ENCODE measurements at places on chromosomes 2 and 18.

GRCh38 chr2:219856602-219857001 is 229.2 kb downstream of the SLC4A3 start:
- no peak for DNase-seq

DNA sequence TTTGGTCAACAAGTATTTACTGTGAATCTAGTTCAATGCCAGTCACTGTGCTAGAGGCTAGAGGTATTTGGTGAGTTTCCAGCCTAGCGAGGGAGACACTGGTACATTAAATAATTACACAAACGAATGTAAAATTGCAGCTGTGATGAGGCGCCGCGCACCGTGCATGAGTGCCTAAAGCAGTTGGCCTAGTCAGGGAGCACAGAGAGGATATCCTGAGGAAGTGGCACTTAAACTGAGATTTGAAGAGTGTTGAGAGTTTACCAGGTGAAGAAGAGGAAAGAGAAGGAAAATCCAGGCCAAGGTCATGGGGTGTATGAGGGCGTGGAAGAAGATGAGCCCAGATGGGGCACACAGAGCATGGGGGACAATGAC is 157.6 kb upstream of the NDUFV2 start:
- no peak for DNase-seq

GRCh38 chr2:39636306-39636705 is 29.4 kb upstream of the TMEM178A start:
- DNase-seq, result no peak

DNA sequence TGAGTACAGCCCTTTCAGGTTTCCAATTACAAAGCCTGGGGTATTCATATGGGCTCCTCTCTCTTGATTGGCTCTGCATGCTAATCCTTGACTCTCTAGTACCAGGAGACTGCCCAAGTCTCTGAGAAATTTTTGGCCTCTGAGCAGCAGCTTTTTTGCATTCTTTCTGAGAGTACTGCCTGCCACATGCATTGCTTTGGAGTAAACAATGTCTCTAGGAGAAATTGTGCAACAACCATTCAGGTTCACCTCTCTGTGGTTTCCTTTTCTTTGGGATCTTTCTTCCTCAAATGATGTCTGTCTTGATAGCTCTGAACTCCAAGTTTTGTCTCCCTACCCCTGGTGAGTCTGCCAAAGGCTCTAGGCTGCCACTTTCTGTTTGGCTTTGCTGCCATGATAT is 115.8 kb upstream of the SETBP1 start:
- DNase-seq, result no peak

DNA sequence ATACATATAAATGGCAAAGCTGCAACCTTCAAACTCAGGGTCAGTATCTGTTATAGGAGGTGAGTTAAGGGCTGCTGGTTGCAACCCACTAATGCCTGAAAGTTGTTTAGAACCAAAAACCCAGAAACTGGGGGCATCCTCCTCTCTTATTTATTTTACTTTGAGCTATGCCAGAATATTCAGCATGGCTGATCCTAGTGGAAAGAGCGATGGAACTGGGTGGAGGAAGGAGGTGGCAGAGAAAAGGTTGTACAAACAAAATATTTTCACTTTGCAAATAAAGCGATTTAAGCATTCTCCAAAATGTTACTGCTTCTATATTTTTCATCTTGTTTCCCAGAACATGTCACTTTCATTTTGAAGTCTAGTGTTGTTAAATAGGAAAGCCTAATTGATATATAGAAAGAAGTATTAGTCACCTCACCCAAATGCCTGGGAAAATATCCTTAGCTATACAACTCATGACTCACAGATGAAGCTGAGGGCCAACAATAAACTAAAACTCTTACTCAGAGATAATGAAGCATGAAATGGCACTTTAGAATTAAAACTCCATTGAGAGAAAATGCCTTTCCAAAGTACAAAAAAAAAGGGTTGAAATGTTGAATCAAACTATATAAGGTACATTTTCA is 251.4 kb upstream of the UBE2E3 start:
- no peak for DNase-seq

DNA sequence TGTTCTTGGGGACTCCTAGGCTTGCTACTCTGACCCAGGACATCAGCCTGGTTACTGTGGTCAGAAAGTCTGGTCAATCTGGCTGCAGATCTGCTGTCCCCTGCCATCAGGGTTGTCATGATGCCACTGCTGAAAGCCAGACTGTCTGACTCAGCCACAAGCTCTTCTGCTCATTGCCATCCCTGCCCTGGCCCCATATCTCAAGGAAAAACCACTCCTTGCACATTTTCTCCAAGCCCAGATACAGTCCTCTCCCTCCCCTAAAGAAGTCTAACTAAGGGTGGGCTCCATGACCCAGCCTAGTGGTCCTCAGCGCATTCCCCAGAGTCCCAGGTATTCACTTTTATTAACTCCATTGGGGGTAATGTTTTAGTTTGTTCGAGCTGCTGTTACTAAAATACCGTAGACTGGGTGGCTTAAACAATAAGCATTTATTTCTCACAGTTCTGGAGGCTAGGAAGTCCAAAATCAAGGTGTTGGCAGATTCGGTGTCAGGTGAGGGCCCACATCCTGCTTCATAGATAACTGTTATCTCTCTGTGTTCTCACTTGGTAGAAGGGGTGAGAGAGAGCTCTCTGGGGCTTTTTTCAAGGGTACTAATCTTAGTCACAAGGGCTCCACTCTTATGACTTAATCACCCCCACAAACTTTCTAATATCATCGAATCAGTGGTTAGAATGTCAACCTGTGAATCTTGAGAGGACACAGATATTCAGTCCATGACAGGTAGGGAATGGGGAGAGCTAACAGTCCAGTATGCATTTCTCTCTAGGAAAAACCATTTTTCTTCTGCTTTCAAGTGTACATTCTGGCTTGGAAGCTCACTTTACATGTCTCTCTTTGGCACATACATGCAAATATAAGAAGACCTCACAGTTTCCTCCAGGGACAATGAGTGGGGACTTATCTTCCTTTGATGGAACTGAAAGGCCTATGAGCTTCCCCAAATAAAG is 94.8 kb upstream of the CXCR4 start:
- DNase-seq, result no peak

GRCh38 chr18:22796113-22796512 is 137.0 kb upstream of the RBBP8 start:
- no peak for DNase-seq

DNA sequence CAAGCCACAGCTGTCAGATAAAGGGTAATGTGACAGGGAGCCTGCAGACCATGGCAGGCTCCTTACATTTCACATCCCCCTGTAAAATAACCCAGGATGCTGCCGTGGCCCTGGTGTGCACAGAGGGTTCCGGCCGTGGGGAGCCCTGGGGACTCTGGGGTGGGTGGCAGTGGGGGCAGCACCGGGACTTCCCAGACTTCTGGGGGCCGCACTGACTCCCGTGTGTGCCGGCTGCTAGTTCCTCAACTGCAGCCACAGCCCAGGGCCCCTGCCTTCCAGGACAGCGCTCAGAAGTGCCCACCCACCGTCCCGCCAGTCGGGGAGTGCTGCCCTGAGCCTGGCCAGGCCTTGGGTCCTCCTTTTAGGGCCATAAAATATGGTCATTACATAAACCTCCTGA is 56.5 kb downstream of the CIB4 start:
- DNase-seq, result no peak

- DNase-seq, result no peak
Measured at GRCh38 chr2:25178976-25179375, 10.6 kb upstream of the POMC start.

- no peak for DNase-seq
Measured at GRCh38 chr2:156306821-156307220, 25.7 kb downstream of the NR4A2 start.

DNA sequence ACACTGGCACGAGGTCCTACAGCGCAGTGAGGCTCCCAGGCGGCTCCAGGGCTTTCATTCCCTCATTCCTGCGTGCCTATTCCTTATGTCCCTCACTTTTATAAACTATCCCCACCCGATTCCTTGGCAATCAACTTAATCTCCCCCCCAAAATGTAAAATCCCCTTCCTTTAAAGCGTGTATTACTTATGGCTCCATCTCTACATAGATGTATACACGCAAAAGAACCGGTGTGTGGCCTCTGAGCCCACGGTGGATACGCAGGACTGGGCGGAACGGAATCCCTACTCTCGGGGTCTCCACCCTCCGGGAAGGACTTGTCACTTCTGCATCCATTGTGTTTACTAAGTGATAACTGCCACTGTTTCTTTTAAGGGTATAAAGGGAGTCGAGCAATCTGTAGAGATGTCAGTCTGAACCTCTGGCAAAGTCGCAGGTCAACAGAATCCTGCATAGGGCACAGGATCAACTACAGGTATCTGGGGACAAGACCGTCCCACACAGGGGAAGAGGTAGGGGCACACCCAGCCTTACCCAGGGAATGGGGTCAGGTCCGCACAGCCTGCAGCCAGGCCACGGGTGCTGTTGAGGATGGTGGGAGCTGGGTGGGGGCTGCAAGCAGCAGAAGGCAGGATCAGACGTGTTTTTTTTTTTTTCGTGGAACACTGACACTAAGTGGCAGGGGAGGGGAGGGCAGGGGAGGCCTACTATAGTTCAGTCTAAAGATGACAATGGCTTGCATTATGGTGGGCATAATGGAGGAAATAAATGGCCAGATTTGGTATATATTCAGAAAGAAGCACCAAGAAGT is 42.1 kb downstream of the HDLBP start:
- DNase-seq, result no peak

- no peak for DNase-seq
Measured at GRCh38 chr18:55544014-55544413, 44.0 kb downstream of the TCF4 start.

- DNase-seq, result no peak
Measured at GRCh38 chr2:44759823-44760222, 181.7 kb upstream of the SIX3 start.

GRCh38 chr2:176558574-176559140 is 289.4 kb downstream of the MTX2 start:
- no peak for DNase-seq

DNA sequence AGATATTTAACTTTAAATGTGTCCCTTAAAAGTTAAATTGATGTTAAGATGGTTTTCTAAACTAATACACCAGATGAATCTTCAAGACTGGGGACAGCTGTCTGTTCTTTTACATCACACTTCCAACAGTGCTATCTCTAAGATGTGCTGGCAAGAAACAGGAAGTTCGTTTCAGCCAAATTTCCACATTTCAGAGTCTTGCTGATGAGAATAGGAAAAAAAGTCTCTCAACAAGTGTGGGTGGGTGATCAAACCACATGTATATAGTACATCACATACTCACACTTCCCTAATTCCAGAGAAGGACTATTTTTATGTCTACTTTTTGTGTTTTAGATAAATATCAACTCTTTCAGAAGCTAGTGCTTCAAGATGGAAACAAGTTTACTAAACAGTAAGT is 1712.8 kb upstream of the TMEFF2 start:
- no peak for DNase-seq

DNA sequence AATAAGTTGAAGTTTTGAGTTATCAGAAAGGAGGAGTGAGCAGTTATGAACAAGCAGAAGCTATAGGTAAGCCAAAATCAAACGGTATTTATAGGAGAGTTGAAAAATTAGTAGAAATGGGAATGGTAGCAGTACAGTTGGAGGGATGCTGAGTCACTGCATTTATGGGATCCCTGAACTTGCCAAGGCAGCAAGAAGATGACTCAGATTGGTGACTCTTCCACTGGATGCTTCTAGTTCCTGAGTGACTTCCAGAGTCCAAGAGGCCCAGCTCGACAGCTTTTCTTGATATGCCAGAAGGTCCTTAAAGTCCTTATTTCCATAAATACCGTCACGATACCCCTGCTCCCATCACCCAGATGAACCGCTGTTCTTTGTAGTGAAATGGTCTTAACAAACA is 31.1 kb upstream of the ACTR3 start:
- DNase-seq, result no peak

DNA sequence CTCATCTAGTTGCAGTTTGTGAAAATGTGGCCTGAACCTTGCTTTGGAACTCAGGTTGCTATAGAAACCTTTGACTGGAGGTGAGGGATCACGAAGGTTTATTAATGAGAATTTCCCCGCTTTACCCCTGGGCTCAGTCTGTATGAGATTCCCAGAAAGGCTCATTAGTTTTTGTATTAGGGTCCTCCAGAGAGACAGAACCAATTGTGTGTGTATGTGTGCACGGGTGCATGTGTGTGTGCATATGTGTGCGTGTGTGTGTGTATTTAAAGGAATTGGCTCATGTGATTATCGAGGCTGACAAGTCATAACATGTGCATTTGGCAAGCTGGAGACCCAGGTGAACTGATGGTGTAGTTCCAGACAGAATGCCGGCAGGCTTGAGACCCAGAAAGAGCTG is 113.8 kb upstream of the DLX2 start:
- DNase-seq, result no peak

DNA sequence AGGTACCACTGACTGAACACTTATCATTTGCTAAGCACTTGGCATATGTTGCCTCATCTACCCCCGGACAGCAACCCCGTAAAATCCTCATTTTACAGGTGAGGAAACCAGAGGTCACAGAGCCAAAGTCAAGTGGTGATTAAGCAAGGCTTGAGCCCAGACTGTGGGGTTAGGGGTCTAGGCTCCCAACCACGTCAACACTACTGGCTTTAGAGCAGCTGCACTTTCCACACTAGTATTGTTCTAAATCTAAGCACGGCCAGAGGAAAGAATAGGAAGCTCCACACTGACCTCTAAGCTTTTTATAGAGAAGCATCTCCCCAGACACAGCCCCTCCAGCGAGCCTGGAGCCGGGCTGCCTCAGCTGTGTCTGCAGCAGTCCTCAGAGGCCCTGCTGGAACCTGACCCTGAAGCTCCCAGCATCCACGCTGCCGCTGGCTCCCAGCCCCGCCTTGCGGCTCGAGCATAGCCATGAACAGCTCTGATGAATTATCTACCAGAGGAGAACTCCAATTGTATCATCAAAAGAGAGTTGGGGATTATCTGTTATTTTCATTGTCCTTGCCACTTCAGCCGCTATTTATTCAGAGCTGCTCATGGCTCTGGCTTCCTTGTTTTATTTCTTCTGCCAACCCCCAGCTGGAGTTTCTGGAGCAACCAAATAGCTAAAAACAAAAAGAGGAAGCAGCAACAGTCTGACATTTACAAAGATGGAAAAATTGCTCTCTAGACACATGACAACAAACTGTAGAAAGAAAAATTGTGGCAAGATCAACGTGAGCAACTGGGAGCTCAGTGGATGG is 62.2 kb upstream of the RTN4 start:
- no peak for DNase-seq

DNA sequence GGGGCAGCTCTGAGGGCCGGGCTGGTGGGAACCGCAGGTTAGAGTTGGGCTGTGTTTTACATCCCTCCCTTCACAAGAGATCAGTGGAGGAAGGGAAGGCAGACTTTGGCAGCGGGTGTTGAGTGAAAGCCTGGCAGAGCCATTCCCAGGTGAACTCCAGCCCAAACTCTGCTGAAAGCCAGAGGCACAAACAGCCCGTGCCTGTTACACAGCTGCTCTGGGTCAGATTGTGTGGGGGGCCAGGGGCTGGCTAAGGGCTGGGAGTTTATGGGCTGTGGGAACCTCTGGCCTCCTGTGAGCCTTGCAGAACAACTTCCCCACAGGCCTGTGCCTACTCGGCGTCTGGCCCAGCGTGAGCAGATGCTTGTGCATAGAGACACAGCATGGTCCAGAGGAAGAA is 286.8 kb downstream of the CLIP4 start:
- DNase-seq, result no peak

- no peak for DNase-seq
Measured at GRCh38 chr2:239600650-239601049, 199.8 kb upstream of the HDAC4 start.

Measured in neuronal stem cell (in vitro differentiated cells).